ENCODE measurements at places on chromosomes 7 and 10. TPM values are rescaled to one million over a fixed set of nuclear protein-coding genes. Genes with fewer than 3 reads are reported as not detected.

MAT1A gene
- not detected for total RNA-seq

DKK1 gene
- total RNA-seq = not detected

- DNase-seq = no peak
These were observed 86.4 kb downstream of the CYP26A1 start for GRCh38 chr10:93160140-93160539.

DNA sequence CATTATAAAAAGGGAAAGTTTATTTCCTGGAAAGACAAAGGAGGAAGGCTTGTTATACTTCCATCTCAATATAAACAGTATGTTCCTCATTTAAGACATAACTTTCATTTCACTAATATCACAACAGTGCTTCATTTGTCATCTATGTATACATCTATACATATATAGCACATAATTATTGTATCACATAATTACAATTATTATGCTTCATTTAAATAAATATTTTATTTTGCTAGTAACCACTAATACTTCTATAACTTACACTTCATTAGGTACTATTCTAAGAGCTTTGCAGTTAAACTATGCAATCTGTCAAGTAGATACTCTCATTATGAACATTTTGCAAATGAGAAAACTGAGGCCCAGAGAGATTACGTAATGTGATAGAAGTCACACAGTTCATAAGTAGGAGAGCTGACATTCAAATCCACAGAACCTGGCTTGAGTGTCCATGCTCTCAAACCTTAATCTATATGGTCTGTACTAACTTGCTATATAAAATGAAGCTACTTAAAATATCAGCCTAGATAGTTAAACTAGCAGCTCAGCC is 86.5 kb downstream of the PPP1R3A start:
- no peak for DNase-seq

DNA sequence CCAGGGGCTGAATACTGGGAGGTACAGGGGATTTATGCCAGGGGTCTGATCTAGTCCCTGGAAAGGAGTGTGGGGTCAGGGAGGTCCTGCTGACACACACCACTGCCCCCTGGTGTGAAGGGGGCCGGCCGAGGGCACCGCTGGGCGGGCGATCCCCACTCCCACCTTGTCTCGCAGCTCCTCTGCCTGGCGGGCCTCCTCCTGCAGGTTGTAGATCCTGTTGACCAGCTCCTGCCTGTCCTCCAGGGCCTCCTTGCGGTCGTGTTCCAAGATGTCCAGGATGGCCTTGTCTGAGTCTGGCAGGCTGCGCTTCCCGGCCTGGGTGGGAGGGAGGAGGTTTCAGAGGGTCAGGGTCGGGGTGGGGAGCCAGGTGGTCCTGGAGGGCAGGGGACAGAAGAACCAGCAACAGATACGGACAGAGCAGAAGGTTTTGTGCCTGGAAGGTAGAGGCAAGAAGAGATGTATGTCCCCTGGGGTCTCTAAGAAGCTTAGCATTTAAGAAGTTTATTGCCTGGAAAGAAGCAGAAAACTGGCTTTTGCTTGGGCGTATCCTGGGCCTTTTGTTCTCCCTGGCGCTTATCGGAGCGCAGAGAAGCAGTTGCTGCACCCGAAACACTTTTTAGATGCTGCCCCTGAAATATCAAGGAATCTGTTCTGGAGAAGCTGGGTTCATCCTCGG is 94.5 kb upstream of the GNA12 start:
- DNase-seq = no peak

DNA sequence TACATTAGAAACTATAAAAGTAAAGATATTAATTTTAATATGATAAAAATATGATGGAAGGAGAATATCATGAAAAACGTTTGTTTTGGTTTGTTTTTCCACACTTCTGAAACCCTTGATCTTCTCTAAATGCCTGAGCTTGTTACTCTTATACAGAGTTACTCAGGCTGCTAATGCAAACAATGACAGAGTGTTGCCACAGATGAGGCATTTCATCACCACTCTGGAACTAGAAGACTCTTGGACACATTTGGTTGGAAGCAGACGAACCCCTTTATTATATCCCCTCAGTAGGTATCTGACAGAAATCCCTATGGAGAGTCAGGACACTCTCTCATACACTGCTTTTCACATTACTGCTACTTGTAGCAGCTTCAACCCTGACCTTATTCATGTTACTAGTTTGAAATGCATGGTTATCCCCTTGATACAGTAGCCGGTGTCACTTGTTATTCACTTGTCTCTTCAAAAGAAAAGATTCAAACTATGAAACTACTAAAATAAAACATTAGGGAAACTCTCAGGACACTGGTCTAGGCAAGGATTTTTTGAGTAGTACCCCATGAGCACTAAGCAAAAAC is 66.9 kb downstream of the SEMA3C start:
- DNase-seq = no peak

- no peak for DNase-seq
These were observed 15.2 kb upstream of the EGR2 start for GRCh38 chr10:62831346-62831745.

DNA sequence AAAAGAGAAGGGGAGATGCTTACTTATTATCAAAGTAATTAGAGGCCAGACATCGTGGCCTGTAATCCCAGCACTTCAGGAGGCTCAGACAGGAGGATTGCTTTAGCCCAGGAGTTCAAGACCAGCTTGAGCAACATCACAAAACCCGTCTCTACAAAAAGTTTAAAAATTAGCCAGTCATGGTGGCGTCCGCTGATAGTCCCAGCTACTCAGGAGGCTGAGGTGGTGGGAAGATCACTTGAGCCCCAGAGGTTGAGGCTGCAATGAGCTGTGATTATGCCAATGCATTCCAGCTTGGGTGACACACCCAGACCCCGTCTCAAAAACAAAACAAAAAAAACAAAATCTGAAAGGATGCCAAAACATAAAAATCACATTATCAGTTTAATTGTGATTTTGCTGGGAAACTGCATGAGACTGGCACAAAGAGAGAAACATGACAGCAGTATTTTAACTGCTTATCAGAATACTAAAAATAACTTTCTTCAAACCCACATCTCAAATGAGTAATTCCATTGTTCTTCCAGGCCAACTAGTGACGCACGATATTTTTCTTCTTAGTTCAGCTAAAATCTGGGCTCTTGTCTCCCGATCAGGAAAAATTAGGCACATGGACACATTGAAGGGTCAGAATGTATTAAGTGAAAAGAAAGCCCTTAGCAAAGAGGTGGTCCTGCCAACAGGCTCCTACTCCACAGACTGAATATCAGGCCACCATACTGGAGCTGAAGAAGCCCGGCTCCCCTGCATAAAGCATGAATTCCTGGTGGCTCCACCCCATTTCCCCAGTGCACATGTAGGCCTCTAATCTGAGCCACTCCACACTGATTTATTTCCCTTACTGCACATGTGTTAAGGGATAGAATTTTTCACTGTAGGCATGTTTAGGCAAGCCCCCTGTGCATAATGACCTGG is 9.6 kb upstream of the CCM2 start:
- no peak for DNase-seq

DNA sequence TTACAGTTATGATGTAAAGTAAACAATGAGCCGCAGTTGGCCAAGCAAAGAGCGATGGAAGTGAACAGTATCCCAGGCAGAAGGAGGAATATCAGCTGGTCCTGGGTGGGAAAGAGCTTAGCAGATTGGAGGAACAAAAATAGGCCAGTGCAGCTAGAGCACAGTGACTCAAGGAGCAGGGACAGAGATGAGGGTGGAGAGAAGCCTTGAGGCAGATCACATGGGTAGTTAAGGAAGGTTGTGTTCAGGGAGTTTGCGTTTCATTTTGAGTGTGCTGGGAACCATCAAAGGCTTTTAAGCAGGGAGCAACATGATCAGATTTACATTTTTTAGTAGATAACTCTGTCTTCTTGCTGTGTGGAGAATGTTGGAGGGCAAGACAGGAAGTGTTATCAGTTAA is 113.6 kb downstream of the OAT start:
- DNase-seq = no peak

GRCh38 chr7:47332681-47333553 is 249.0 kb downstream of the TNS3 start:
- no peak for DNase-seq

- no peak for DNase-seq
These were observed 117.2 kb downstream of the UBE2H start for GRCh38 chr7:129835569-129835968.

GIMAP8 gene
- 11.8 TPM for total RNA-seq

Measured in CD8-positive, alpha-beta memory T cell (primary cell).